Fibroblast of upper back skin (primary cell): ENCODE measurements at places on chromosomes 2 and 18.

DNA sequence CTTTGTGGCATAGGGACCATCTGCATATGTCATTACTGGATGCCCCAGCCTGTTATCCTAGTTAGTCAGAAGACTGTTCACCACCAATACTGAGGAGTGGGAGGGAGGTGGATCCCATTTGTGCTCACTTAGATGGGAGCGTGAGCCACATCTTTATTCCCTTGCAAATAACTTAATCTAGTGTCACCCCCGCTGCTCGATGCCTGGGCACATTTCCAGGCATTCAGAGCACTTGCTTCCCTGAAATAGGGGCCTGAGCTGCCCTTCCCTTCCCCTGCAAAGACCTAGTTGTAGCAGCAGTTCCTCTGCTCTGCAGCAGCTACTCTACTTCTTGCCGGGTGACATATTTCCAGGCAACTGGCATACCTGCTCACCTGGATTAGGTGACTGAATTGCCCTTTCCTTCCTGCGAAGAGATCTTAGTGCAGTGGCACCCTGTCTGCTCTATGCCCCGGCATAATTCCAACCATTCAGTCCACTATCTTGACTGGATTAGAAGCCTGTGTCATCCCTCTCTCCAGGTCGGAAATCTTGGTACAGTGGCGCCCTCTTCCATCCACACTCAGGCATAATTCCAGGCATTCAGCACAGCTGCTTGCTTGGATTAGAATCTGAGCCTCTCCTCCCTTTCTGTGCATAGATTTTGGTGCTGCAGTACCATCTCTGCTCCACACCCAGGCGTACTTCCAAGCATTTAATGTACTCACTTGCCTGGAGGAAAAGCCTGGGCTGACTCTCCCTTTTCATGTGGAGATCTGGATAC lies 1389.1 kb upstream of the TMEFF2 start:
- peak; percentile 35 for DNase-seq

GRCh38 chr2:203534621-203535077 lies 452 bp downstream of the RAPH1 start:
- DNase-seq: no peak

DNA sequence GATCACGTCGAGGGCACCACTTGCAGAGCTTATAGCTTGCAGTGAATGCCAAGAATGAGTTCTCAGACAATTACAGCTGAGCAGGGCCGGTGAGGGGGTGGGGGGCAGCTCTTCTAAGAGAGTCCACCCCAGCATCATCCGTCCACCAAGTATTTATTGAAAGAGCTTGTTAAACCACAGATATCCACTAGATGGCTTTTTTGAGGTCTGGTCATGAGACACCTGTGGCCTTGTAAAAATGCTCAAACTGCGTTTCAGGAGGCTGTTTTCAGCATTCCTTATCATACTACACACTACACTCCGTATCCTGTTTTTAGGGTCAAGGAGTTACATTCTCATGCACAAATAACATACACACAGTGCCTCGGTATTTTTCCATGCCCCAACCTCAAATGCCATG lies 51.5 kb downstream of the DNAJC10 start:
- DNase-seq: peak; percentile 31

DNA sequence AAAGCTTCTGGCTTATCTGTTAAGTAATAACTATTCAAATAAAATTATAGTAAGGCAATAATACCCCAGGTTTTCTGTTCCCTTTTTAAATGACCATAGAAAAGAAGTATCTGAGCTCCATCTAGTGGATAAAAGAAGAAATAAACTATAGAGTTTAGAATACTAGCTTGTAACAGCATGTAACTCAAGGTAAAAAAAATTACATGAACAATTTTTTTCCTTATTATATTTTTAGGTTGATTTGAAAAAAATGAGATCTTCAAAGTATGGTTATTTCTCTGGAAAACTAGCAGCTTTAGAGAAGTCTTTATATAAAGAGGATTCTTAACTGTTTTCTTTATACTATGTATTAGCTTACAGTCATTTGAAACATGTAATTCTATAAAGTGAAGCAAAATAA lies 58.1 kb downstream of the NCKAP1 start:
- DNase-seq: peak; percentile 39

- DNase-seq: no peak
Observed at GRCh38 chr2:82731824-82732223, 1727.3 kb downstream of the SUCLG1 start.

DNA sequence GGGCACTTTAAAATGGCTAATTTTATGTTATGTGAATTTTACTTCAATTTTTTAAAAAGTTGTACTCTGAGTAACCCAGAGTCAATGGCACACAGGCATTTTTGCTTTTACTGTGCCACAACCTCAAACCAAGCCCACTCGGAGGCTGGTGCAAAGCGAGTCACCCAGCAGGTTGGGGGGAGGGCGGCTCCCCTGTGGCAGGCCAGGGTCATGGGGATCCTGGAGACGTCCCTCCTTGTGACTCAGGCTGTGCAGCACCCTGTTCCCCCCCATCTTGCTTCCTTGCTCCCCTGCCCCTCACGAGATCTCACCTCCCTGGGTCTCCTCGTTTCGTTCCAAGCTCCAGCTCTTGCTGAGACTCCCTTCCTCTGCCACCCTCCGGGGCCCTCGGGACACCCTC lies 58.6 kb downstream of the POMC start:
- no peak for DNase-seq

DNA sequence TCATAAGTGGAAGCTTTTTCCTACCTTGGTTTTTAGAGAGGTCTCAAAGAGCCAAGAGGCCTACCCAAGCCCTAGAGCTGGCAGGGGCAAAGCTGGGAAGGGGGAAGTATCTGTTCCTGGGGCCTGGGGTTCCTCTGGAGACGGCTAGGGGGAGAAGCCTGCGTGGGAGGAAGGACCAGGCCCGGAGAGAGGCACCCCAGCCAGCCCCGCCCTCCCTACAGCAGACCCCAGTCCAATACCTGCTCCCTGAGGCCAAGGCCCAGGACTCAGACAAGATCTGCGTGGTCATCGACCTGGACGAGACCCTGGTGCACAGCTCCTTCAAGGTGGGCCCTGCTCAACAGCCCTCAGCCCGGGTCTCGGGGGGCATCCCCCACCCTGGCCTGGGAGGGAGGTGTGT lies 2.2 kb downstream of the CTDSP1 start:
- no peak for DNase-seq

DNA sequence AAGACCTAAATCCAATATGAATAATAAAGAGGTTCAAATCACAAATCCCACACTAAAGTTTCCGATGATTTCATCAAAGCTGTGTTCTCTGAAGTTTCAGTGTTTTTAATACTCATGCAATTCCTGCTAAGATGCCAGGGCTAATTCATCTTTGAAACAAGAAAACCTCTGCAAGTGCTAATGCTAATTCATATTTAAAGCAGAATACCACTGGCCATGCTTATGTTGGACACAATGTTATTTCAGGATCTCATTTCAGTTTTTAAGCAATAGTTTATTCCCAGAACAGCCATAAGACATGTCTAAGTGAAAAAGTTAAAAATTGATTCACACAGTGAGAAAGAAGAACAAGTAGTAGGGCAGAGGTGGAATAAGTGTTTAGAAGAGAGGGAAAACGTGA lies 62.8 kb downstream of the GRB14 start:
- no peak for DNase-seq

DNA sequence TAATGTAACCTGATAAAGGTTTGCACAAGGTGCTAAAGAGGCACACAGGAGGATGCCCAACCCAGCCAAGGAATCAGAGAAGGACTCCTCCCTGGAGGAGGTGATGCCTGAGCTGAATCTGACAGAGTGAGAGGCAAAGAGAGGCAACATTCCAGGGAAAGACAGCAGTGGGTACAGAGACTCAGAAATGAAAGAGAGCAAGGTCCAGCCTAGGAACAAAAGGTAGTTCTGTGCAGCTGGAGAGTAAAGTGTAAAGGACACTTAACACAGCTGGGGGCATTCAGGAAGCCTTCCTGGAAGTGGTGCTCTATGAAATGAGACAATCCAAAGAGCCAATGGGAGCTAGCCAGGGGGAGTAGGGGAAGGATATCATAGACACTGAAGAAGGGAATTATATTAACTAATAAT lies 181.0 kb upstream of the GLI2 start:
- no peak for DNase-seq

DNA sequence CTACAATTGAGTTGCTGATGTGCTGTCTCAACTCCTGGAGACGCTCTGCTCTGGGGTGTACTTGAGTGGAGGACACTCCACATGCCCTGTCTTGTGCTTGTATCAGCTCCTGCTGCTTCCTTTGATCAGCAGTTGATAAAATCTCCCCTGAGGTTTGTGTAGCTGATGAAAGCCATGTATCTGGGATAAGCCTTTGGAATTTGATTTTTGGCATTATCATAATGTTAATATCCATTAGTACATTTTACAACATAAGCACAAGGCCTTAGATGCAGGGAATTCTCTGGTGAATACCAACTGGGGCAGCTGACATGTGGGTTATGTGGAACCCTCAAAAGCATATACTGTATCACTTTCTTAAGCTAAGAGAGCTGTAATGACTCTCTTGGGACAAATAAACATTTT lies 222.7 kb upstream of the ITGA4 start:
- DNase-seq: peak; percentile 17

GRCh38 chr2:213279971-213280370 lies 4.3 kb upstream of the SPAG16 start:
- peak; percentile 85 for DNase-seq

DNA sequence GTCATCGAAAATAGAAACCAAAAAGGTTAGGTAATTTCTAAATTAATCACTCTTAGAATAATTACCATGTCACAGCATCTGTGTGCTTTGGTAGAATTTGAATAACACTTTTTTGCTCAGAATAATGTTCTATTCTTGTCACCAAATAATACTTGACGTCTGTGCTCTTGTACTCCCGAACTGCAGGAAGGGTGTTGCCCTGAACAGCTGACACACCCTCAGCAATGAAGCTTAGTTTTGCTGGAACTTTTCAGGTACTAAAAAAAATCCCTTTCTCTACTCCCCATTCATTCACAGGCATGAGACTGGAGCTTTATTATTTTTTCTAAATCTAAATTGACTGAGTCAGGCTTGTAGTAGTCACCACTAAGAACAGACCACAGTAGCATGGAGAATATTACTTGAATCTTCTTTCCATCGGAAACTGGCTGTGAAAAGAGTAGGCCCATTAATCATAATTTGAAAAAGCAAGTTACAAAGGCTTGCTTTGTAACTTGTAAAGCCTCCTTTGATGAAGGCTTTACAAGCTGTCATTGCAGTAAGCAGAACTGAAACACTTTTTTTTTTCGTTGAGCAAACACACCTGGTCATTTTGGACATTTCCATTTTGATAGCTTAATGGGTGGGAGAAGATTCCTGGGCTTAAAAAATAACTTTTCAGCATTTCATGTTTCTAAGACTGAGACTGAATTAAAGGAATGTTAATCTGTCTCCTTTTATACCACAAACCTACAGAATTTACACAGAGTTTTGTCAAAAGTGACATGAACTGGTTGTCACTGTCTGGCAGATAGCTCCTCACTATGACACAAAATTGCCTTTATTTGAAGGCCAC lies 70.3 kb upstream of the PELI1 start:
- DNase-seq: peak; percentile 18

GRCh38 chr2:46925474-46926351 lies 10.1 kb upstream of the MCFD2 start:
- DNase-seq: no peak

DNA sequence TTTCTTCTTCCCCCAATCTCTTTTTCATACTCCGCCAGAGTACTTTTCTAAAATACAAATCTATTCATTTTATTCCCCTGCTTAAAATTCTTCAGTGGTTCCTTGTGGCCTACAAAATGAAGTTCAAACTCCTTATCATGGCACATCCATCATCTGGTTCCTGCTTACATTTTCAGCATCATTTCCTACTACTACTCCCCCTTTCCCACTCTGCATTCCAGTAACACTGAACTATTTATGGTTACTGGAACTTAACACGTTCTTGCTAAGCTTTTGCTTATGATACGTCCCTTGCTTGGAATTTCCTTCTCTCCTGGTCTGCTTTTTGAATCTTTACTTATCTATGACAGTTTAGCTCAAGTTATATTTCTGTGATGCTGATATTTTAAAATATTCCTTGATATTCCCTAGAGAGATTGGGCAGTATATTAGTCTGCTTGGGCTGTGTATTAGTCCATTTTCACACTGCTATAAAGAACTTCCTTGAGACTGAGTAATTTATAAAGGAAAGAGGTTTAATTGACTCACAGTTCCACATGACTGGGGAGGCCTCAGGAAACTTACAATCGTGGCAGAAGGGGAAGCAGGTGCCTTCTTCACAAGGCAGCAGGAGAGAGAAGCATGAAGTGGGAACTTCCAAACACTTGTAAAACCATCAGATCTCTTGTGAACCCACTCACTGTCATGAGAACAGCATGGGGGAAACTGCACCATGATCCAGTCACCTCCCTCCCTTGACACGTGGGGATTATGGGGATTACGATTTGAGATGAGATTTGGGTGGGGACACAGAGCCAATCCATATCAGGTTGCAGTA lies 53.2 kb downstream of the BMPR2 start:
- peak; percentile 76 for DNase-seq

DNA sequence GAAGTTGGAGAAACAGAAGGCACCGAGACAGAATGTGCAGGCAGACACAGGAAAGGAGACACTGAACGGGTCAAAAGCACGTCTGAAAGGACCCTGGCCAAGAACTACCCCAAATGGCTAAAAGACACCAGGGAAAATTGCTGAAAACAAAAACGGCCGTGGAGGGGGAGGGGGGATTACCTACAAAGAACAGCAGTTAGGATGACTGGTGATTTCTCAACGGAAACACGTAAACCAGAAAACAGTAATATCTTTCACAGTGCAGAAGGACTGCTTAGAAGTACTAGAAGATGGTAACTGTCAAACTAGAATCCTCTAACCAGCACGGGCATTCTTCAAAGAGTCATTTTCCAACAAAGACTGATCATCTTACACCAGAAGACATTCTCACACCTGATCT lies 142.6 kb downstream of the HDAC4 start:
- no peak for DNase-seq

DNA sequence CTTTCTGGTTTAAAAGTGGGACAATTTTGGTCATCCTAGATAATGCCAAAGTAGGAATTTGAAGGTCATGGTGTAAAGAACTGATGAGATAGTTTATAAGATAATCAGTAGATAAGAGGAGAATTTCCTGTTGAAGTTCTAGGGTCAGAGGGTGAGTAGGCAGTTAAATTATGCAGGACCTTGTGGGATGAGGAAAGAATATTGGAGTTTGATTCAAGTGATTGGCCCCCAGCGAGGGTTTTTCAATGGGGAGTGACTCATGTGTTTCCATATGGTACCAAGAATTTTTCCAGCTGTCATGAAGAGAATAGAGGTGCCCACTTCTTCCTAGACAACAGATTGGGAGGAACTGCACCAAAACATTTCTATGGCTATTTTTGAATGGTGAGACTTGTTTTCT lies 940.2 kb upstream of the ZEB2 start:
- peak; percentile 3 for DNase-seq

DNA sequence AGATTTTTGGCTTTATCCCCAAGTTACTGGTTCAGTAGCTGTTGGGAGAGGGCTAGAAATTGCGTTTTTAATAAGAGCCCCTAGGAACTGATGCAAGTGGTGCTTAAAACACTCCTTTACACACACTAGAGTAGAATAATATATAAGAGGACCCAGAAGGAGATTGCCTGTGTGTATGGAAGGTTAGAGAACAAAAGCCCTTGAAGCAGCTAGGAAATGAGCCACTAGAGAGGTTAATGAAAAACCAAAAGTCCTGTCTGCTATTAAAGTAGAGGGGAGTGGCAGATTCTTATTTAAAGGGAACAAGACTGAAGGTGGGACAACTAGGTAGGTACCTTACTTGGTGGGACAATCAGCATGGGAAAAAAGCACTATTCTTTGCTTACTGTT lies 14.4 kb upstream of the SLC39A10 start:
- DNase-seq: no peak

GRCh38 chr2:62354771-62355561 lies 151.0 kb downstream of the TMEM17 start:
- peak; percentile 6 for DNase-seq

- no peak for DNase-seq
Observed at GRCh38 chr2:14960686-14961324, 328.3 kb downstream of the LRATD1 start.
